SW 1271 (cell line): ENCODE measurements at places on chromosomes 2 and 18.

DNA sequence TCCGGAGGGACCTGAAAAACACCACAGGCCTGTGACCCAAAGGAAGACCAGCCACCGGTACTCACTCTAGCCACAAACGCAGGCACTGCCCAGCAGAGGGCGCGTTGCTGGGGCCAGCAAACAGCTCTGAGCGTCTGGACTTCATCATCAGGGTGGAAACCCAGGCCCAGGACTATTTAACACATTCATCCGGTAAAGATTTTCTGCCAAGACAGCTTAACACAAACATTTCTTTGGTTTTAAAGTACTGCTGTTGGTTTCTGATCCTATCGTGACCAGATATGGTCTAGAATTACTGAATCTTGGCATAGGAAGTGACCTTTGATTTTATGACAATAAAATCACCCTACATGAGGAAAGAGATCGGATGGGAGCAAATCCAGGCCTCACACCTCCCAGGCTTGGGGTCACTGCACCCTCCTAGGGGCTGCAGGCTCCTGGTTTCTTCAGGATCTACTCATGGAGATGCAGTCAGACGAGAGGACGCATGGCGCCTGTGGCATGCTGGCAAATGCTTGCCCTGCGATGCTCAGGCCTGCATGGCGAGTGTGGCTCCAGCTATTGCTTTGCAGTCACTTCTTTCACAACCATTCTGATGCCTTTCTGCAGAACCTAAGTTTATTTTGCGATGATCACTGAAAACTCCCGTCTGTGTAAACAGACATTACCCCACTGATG lies 130.4 kb downstream of the COL4A4 start:
- DNase-seq: no peak

DNA sequence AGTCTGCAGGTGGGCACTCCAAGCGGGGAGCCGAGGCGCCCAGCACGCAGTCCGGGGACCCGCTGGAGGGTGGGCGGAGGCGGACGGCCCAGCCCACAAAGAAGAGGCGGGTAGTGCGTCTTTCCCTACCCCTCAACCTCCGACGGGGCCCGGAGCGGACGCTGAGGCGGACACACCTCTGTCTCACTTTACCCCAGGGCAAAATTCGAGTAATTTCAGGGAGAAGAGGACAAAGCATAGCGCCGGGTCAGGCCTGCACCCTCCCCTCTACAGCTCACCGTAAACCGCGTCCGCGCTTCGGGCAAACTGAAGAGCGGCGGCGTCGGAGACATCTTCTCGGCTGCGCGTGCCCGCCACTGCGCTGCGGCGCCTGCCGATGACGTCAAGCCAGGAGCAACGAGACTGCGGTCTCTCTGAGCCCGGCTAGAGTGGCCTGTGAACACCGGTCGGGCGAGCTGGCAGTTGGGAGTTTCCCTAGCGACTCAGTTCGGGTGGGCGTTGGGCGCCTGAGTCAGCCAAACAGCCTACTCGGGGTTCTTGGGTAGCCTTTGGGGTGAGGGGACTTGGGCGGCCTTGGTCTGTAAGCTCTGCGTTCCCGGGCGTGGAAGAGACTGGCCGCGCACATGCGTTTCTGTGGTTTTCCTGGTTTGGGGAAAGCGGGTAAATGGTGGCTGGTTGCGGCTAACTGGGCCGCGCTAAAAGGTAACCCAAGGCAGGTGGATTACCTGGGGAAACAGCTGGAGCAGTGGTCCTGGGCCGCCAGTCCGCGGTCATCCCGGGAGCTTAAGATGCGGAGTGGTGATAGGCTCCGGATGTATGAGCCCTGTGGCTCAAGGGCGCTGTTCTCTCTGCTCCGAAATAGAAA lies at the start of gene THOC1:
THOC1 (minus strand) TSS at position 360 of the 865 bp plus-strand sequence; CDS start at position 332, 28 bp downstream.
- DNase-seq: peak; percentile 68

DNA sequence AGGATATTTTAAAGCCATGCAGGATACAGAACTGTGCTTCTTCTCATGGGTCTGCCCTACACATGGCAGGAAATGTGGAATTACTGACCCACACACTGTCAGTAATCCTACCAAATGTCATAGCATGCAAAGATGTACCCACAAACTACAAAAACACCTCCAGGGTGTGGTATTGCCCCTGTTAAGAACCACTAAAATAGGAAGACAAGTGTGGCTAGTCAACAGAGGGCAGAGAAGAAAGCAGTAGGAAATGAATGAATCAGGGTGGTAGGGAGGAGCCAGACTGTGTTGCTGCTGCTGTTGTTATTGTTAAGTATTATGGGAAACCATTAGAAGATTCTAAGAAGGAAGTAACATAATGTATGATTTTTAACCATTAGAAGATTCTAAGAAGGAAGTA lies 556.7 kb upstream of the ACVR2A start:
- DNase-seq: no peak

DNA sequence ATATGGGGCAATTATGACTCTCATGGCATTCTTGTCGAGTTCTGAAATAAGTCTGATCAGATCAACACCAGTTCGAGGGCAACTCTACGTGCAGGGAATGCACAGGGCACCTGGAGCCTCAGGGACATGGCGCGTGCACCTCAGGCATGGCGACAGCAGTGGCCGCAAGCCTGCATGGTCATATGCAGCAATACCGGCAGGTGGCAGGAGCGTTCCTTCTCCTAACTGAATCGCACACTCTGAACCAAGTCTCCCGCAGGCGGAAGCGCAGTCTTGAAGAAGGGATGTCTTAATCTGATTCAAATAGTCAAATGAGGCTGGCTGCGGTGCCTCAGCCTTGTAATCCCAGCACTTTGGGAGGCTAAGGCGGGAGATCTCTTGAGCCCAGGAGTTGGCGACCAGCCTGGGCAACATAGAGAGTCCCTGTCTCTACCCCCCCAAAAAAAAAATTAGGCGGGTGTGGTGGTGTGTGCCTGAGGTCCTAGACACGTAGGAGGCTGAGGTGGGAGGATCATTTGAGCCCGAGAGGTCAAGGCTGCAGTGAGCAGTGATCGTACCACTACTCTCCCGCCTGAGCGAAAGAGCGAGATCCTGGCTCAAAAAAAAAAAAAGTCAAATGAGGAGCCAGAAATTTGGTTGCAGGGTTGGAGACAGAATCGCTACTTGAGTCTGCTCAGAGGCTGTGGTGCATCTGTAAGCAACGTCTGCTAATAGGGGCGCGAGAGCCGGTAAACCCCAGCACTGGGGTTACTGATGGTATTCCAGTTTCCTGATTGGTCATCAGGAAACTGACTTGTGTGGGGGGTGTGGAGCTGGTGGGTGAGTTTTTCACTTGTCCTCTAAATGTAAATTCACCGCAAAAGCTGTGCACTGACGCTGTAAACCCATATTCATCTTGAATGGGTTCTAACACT lies 28.8 kb downstream of the FHL2 start:
- no peak for DNase-seq

DNA sequence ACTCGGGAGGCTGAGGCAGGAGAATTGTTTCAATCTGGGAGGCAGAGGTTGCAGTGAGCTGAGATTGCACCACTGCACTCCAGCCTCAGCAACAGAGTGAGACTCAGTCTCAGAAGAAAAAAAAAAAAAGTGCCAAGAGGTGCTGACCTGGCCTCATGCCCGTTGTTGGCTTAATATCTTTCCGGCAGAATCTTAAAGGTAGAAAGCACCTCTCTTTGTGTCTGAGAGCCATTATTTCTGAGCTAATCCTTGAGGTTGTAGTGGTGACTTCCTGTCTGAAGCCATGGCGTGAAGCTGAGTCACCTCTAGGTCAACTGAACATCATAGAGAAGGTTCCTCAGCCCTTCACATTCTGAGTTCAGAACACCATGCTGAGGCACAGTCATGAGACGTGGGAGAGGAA lies 60.4 kb downstream of the WDSUB1 start:
- no peak for DNase-seq

DNA sequence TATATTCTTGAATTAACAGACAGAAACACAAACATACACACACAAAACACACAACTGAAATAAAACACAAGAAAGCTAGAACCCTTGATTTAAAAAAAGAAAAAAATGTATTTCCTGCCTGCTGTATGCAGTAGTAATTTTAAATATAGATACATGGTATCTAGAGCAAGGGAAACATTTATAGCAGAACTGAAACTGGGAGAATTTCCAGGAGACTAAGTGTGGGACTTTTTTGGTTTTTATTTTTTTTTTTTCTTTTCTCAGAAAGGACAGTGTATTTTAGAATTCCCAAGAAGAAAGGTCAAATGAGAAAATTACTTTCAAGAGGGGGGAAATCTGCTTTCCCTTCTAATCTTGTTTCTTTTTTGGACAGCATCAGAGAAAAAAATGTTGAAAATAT lies 558.9 kb upstream of the PKDCC start:
- DNase-seq: no peak

DNA sequence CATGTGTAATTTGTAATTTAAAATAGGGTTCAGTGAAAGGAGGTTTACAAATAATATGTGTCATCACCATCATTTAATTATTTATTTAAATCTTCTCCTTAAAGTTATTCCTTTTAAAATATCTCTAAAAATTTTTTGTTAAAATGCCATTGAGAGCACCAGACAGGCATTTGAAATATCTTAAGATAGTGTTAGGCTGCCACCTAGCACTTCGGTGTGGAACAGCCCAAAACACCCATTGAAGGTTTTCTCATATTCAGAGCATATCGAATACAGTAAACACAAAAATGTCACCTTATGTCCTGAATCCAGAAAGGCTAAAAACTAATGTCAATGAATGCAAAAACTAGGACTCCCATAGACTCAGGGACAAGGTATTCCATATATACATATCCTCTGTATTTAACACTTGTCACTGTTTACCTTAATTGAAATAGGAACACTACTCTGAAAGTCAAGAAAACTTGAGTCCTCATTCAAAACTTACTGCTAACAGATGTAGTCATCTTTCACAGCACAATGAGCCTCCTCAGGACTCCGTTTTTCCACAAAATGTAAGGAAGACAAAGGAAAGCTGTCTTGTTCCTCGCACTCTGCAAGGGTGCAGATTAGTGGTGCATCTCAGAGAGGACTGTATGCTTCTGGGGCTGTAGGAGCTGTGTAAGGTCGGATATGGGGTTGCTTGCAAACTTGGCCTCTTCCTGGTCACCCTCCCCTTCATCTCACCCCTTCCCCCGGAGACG lies 329.5 kb downstream of the PAX3 start:
- no peak for DNase-seq

GRCh38 chr2:27958711-27959378 lies 68.3 kb downstream of the BABAM2 start:
- DNase-seq: no peak

DNA sequence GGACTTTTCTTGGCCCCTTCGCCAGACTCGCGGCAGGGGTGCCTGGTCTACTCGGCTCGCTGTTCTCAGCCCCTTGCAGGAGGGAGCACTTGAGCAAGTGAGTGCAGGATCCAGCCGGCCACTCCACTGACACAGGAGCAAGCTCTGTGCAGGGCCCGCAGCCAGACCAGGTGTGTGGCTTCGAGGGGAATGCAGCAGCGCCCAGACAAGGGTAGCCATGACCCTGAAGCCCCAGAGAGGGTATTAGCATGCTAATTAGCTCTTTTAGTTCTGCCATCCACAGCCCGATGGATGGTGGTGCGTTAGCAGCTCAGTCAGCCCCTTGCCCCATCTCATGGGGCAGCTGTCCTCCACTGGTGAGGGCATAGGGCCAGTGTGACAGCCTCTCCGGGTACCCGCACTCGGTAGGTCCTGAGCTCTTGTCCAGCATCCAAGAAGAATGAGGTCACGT lies 103.2 kb upstream of the HS6ST1 start:
- DNase-seq: no peak

GRCh38 chr2:84906108-84906899 lies 848 bp downstream of the TMSB10 start:
- DNase-seq: no peak

GRCh38 chr2:160666154-160667060 lies 172.8 kb upstream of the RBMS1 start:
- DNase-seq: peak; percentile 92

DNA sequence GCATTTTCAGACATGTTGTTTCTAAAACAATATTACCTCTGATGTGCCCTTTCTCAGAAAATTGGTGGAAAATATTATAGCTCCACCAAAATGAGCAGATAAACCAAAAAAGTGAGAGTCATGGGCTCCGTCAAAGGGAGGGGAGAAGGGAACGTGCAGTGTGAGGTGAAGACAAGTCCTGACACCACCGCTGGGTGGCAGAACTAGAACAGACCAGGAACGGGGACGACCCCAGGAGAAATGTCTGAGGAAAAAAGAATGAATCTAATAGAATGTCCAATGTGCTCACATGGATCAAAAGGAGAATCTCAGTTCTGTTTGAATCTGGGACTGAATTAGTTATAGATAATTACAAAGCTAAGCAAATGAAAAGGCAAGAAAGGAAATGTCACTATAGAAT lies 22.6 kb upstream of the BCL2 start:
- DNase-seq: no peak

DNA sequence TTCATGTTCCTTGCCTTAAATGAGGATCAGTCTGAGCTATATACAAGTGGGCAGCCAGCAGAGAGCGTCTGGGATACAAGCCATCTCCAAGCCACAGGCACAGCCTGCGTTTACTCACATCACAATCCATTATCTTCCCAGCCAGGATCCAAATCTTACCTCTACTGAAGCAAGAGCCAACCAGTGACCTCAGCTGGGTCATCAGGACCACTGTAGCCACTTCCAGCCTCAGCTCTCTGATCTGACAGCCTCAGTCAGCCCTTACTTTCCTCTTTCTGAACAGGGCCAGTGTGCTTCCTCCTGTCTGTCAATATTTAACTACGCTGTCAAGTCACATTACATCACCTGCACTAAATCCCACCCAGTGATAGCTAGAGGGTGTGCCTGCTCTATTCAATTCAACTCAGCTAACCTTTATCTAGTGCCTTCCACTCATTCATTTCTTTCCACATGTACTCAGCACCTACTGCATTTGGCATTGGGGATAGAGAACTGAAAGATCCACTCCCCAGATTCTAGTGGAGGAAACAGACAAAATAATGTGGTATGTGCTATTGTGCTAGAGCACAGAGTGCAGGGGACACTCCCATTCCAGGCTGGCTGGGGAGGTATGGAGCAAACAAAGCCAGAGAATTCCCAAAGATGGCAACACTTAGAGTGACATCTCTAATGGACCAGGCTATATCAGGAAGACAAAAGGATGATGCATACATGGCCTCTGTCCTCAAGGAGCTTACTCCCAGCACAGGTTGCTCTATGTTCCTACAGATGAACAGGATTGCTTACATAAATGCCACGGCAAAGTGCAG lies 146.5 kb downstream of the NCKAP5 start:
- no peak for DNase-seq

- DNase-seq: no peak
Measured at GRCh38 chr2:203033395-203033794, 18.7 kb downstream of the NBEAL1 start.

DNA sequence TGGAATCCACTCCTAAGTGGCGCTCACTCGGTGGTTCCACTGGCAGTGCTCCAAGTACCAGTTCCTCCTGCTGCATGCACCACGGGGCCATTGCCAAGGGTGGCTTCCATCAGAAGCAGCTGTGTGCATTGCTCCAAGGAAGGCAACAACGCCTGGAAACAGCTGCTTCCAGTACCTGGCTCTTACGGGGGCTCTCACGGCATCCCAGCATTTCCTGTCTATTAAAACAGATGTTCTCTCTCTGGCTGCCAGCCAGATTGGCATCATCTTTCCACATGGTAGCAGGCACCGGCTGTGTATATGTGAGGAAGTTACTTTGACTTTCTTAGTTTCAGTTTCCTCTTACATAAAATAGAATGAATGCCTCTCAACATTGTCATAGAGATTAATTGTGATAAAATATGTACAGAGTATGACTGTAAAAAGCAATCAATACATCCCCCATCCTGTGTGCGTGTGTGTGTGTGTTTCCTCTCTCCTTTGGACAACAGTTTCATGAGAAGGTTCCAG lies 84.9 kb downstream of the CMPK2 start:
- DNase-seq: no peak
